ENCODE measurements at places on chromosomes 7 and 10.

- no peak for DNase-seq
Measured at GRCh38 chr7:122143376-122143750, 686 bp downstream of the AASS start.

GRCh38 chr7:9645756-9646155, 1212.3 kb downstream of the NXPH1 start:
- DNase-seq: no peak

- no peak for DNase-seq
Measured at GRCh38 chr10:30059209-30060107, at the start of gene JCAD. Gene JCAD, minus strand, starts transcription at chr10:30059586. Its CDS starts 11,774 bp downstream, at chr10:30047812.

DNA sequence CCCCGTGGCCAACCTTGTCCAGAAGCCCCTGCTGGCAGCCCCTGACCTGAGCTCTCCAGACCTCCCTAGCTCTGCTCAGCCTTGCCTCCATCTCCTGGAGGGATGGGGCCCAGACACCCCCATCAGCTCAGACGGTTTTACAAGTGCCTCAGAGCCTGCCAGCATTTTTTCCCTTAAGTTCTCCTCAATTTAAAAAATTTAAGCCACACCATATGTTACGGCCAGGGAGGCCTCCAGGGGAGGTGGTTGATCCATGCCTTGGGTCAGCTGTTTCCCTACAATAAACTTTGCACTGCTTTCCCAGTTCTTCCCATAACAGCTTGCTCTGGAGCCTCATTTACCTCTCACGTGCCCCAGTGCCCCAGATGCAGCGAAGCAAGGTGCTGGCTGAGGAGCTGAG, 143.5 kb downstream of the RGS10 start:
- DNase-seq: no peak

DNA sequence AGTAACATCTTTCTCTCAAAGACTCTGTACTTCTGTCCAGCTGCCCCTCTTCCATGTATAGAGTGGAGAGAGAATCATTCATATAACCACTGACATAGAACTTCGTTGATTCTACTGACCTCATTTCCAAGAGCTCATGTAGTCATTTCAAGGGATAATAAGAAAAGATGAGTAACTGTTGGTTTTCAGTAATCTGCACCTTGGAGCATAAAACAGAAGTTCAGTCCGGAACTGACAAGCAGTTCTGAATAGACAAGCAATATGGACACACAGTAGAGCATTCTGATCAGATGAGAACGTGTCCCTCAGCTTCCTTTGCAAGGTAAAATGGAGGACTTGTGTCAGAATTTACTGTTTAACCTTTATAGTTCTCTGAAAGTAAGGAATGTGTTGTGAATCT, 847.1 kb downstream of the REEP3 start:
- no peak for DNase-seq

- DNase-seq: no peak
Measured at GRCh38 chr7:28112883-28113540, 67.6 kb downstream of the JAZF1 start.

- DNase-seq: no peak
Measured at GRCh38 chr10:126732308-126732707, 61.8 kb upstream of the C10orf90 start.

DNA sequence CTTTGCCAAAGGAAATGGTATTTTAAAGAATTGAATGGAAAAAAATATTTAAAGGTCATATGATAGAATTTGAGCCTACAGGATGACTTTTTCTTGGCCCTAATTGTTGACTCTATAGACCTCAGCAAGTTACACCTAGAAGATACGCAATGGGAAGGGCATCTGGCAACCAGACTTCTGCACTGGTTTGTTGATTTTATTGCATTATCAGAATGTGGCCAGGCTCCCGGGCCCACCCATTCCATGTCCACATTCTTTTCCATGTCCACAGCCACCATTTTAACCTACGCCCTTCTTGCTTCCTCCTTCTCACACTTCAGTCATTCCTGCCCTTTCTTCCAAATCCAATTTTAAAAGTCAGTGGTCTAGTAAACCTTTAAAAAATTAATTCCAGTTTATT, 738.4 kb downstream of the SUGCT start:
- no peak for DNase-seq

DNA sequence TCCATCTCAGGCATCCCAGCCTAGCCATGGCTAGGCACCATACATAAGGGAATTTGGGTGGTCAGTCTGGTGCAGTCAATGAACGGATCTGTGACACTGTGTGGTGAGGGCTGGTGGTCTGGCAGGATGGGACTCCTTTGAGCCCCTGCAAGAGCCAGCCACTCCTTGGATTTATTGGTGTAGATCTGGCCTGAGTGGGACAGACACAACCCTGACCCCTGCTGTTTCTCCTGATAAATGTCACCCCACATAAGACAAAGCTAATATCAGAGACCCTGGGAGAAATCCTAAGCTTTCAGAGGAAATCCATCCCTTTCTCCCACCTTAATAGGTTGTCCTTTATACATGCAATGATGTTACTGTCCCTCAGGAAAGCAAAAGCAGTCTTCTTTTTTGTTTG, 2.3 kb downstream of the FBXO24 start:
- DNase-seq: no peak

GRCh38 chr10:48548531-48549135, 56.2 kb downstream of the ARHGAP22 start:
- no peak for DNase-seq

- DNase-seq: peak; percentile 62
Measured at GRCh38 chr10:27252267-27253000, 11.8 kb upstream of the ACBD5 start.

- no peak for DNase-seq
Measured at GRCh38 chr10:61981460-61981859, 80.0 kb downstream of the ARID5B start.

GRCh38 chr7:123662293-123662692, 6.6 kb downstream of the LMOD2 start:
- DNase-seq: no peak

- DNase-seq: no peak
Measured at GRCh38 chr10:62451611-62451975, 77.4 kb downstream of the ZNF365 start.

DNA sequence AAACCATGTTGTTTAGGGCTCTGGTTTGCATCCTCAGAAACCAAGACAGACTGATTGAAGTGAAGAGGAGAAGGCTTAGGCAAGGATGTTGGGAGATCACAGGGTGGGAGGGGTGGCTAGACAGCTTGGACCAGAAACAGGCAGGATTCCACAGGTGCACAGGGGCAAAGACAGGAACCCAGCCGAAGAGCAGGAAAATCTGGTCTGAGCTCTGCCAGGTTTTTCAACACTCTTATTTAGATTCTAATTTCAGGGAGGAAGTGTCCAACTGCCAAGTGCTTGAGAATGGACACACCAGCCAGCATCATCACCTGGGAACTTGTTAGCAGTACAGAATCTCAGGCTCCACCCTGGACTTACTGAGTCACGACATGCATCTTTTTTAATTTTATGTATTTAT, 93.8 kb downstream of the MARCHF5 start:
- no peak for DNase-seq

DNA sequence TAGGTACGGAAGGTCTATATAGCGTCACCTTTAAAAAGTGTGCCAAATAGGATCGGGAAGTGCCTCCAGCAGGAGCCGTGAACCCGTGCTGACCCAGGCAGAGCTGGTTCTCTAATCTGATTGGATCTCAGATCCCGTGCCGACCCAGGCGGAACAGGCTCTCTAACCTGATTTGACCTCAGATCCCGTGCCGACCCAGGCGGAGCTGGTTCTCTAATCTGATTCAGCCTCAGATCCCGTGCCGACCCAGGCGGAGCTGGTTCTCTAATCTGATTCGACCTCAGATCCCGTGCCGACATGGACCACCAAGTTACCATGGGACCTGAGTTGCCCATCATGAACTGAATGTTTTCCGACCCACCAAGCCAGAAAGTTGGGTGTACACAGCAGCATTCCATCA, 463.9 kb downstream of the PTPRN2 start:
- no peak for DNase-seq

GRCh38 chr7:139339025-139339424, 2.1 kb upstream of the FMC1 start:
- DNase-seq: no peak

- DNase-seq: no peak
Measured at GRCh38 chr10:86033581-86033980, 333.0 kb downstream of the GRID1 start.

DNA sequence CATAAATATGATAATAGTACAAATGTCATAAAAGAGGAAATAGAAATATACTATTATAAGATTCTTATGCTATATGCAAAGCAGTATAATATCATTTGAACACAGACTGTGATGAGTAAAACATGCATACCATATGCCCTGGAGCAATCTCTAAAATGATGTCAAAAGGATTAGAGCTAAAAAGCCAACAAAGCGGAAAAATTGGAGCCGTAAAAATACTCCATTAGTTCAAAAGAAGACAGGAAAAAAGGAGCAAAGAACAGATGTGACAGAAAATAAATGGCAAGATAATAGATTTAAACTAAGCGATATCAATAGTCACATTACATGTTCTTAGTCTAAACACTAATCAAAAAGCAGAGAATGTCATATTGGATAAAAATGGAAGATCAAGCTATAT, 191.0 kb upstream of the PLPP4 start:
- DNase-seq: no peak

DNA sequence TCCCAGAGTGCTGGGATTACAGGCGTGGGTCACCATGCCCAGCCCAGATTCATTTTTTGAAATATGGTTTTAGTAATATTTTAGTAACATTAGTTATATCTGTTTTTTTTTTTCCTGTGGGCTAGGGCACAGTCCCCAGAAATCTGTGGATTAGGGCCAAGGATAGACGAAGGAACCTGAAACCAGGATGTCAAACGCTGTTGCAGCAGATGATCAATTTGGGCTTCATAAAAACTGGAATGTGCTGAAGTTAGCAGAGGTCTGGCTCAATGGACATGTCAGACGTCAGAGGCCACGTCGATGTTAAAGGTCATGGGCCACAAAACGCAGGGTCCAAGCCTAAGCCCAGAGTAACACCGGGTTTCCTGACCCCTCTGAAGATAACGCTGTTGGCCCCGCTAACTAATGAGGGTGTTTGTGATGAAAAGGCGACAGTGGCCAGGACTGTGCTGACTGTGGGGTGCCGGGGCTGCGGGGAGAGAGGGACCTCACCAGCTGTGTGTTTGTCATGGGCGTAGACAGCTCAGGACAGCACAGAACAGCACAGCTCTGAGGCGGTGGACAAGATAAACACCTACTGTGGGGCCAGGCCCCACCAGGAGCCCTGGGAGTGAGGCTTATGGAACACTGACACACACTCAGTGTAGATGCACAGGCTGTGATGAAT, 23.8 kb upstream of the GTPBP4 start:
- DNase-seq: no peak

DNA sequence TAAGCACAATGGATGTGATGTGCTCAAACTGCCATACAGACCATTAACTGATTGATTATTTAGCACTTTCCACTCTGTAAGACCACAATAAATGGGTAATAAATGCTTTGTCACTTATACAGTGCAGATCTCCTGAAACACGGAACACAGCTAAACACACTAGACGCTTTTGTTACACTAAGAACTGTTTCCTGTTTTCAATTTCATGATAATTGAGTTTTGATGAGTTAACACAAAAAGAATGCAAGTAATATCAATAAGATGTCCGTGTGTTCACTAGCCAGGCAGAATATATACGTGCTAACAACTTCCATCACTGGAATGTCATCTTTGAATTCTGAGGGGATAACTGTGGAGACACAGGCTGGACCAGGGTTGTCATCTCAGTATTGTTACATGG, 178.8 kb downstream of the SKAP2 start:
- DNase-seq: no peak

DNA sequence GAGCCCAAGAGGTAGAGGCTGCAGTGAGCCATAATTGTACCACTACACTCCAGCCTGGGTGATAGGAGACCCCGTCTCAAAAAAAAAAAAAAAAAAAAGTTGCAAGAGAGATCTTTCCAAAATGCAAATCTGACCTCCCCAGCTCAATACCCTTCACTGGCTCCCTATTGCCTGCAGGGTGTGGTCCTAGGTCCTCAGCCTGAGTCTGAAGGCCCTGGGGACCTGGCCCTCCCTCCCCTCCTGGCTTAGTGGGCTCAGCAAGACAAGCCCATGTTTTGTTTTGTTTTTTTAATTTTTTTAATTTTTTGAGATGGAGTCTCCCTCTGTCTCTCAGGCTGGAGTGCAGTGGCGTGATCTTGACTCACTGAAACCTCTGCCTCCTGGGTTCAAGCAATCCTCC, 20.6 kb downstream of the SRRM3 start:
- DNase-seq: no peak

GRCh38 chr7:3412871-3413270, 111.8 kb downstream of the SDK1 start:
- no peak for DNase-seq

DNA sequence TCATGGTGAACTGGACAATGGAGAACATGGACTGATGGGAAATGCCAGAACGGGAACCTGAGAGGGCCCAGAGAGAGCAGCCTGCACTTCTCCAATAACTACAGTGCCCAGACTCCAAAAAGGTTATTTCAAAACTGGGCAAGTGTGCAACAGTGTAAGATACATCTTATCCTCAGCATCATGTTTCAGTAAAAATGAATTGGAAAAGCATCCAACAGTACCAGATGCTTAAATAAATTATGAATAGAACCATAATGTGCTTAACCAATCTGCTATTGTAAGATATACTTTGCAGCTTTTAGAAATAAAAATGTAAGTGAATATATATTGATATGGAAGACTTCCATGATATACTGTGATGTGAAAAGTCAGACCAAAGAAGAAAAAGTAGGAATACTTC, 303.3 kb downstream of the GRID1 start:
- DNase-seq: no peak

DNA sequence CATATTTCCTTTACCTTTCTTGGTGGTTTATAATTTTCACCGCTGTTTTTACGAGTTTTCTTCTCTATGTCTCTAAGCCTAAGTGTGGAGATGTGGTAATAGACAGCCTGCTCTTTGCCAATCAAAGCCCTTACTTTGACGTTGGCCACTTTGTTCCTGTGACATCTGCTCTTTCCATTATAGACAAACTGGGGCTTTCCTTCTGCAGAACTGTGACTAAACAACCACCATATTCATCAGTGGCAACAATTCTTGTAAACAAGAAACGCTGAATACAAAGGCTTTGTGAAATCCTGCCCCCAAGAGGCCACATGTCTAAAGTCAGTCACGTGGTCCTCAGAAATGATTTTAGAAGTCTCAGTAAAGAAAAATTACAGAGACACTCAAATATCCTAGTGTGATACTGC, 59.6 kb upstream of the CAPZA2 start:
- DNase-seq: peak; percentile 22

DNA sequence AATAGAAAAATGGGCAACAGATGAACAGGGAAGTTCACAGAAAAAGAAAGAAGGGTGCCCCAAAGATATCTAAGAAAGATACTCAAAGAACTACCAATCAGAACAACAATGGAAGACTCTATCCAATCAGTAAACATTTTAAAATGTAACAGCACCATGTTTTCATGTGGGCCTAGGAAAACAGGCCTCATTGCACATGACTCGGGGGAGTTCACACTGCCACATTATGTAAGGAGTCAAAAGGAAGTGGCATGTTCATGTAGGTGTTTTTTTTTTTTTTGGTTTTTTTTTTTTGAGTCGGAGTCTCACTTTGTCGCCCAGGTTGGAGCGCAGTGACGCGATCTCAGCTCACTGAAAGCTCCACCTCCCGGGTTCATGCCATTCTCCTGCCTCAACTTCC, 132.2 kb downstream of the USP6NL start:
- DNase-seq: no peak

- DNase-seq: no peak
Measured at GRCh38 chr10:24824536-24824935, 100.8 kb upstream of the ARHGAP21 start.

- DNase-seq: peak; percentile 16
Measured at GRCh38 chr10:15262036-15262713, 93.7 kb upstream of the NMT2 start.

GRCh38 chr10:1158066-1158465, 101.9 kb downstream of the WDR37 start:
- DNase-seq: no peak

- DNase-seq: no peak
Measured at GRCh38 chr10:21673668-21674067, 139.6 kb downstream of the MLLT10 start.
